HCT116 (cell line): ENCODE measurements at places on chromosomes 1 and 21.

DNA sequence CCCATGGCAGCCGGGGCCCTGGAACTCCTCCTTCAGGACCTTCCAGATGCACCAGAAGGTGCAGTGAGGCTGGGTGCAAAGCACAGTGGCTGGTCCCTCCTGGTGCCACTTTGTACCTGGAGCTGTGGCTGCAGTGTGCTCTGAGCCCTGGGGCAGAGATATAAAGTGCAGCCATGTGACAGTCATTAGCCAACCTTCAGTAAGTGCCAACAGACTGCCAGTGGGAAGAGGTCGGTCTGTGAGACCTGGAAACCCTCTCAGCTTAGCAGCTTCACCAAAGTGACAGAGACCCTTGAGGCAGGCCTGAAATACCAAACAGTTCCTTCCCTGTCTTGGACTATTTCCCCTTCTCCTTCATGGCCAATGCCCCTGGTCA is 26.7 kb upstream of the NGF start:
- no peak for DNase-seq

DNA sequence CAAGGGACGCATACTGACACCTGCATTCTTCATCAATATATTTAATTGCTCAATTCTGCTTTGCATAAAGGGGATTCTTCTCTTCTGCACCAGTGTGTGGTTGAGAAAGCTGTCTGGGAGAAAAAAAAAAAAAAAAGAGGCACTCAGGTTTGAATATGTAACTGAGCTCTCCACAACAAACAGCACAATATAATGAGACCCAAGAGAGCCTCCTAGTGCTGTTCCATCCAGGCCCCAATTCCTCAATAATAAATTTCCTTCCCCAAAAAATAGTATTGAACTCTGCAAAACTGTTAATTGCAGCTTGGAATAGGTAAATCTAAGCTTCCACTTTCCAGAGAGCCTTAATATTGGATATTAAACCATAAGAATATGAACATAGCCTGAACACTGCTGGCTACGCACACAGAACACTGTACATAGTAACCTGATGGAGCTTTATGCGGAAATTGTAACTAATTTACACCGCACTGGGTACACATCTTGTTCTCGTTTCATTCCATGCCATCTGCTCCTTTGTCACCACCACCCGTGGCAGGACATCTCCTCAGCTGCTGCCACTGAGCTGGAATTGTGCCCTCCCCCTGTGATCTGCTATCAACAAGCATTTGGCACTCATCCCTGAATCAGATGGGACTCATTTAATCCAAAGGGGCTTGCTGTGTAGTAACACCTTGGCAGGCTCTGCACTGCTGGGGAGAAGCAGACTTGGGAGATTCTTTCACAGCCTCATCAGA is 272.0 kb downstream of the HHIPL2 start:
- no peak for DNase-seq

- DNase-seq = no peak
Measured at GRCh38 chr1:201593200-201593921, 54.4 kb downstream of the NAV1 start.

- no peak for DNase-seq
Measured at GRCh38 chr1:223087291-223088255, 55.5 kb downstream of the TLR5 start.

- DNase-seq = no peak
Measured at GRCh38 chr21:15686506-15686905, 43.3 kb upstream of the USP25 start.

- no peak for DNase-seq
Measured at GRCh38 chr1:16046842-16047241, 3.3 kb downstream of the CLCNKB start.

DNA sequence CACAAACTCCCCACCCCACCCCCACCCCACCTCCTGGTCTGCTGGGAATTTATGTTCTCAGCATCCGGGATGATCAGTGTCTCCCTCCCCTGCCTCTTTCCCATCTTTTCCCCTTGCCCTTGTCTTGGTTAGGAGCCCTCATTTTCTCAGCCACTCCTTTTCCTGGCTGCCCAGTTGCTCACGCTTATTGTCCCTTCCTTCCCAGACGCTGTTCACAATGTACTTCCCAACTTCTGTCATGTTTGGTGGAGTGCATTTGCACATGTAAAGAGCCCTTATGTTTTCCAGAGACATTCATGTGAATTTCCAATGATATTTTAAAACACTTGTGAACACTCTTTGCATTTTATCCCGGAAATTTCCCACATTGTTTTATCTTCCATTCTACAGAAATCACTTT is 192.1 kb downstream of the RHOU start:
- DNase-seq = no peak

DNA sequence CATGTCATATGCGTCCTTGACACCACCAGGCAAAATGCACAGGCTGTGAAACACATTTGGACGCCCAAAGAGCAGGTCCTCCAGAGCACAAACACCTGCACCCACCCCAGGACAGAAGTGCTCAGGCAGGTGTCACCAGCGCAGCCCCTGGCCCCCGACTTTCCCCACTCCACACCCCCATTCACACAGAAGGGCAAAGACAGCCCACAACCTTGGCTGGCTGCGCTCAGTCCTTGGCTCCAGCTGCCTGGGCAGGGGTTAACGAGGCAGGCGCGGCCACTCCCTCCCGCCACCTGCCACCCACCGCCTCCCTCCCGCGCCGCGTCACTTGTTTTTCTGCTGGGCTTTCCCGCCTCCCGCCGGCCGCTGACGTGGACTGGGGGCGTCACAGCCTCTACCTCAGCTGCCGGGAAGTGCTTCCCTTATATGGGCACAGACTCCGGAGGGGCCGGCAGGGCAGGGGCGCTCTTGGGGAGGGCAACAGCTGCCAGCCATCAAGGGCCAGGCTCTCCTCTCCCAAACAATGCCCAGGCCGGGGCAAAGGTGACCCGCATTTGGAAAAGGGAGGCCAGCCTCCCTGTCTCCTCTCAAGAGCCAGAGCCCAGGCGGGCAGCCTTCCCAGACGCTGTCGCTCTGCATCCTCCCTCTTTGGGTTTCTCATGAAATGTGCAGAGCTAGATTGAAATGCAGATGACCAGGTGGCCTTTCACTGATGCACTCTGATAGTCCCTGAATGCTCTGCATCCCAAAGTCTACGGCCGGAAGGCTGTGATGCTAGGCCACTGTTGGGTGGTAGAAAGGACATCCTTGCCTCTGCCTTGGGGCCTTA is 14.8 kb upstream of the BTG2 start:
- DNase-seq = no peak

DNA sequence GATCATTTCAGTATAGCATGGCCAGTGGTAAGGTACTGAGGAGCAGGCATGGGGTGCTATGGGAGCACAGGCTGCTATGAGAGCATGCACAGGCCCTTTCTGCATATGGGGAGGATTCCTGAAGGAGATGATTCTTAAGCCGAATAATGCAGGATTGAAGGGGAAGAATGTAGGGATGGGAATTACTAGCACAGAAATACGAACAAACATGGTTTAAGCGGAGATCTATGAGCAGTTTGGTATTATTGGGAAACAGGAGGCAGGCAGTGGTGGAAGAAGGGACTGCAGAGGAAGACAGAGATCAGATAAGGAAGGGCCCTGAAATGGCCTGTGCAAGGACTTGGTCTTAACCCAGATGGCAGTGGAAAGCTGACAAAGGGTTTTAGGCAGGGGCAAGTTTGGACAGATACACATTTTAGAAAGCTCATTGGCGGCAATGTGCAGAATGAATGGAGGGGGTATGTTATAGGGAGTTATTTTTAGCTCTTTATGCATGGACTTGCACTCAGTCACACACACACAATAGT is 1.7 kb downstream of the OSCP1 start:
- no peak for DNase-seq

- DNase-seq = no peak
Measured at GRCh38 chr1:184838504-184838951, 83.9 kb upstream of the EDEM3 start.

GRCh38 chr1:223219846-223220610 is 77.0 kb upstream of the TLR5 start:
- DNase-seq = no peak

GRCh38 chr1:115274467-115274866 is 63.6 kb downstream of the NGF start:
- DNase-seq = no peak

- DNase-seq = no peak
Measured at GRCh38 chr1:227793079-227793947, 22.2 kb upstream of the PRSS38 start.

GRCh38 chr21:26715116-26715515 is 130.1 kb downstream of the ADAMTS1 start:
- DNase-seq = no peak

- DNase-seq = no peak
Measured at GRCh38 chr1:49906365-49906764, 117.4 kb downstream of the AGBL4 start.

DNA sequence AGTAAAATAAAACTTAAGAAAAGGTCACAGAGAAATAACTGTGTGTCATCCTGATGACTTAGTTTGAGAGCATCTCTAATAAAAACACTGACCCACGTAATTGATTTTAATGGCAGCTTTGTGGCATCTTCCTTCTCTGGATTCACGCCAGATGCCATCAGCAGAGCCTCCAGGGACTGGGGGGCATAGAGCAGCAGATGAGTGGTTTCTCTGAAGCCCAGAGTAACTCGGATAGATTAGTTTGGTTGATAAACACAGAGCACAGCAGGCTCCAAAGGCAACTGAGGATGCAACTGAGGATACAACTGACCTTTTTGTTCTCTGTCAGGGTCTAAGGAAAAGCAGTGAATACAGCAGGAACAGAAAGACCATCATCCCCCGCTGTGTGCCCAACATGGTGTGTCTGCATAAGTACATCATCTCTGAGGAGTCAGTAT is 180.8 kb downstream of the RPS6KC1 start:
- no peak for DNase-seq

DNA sequence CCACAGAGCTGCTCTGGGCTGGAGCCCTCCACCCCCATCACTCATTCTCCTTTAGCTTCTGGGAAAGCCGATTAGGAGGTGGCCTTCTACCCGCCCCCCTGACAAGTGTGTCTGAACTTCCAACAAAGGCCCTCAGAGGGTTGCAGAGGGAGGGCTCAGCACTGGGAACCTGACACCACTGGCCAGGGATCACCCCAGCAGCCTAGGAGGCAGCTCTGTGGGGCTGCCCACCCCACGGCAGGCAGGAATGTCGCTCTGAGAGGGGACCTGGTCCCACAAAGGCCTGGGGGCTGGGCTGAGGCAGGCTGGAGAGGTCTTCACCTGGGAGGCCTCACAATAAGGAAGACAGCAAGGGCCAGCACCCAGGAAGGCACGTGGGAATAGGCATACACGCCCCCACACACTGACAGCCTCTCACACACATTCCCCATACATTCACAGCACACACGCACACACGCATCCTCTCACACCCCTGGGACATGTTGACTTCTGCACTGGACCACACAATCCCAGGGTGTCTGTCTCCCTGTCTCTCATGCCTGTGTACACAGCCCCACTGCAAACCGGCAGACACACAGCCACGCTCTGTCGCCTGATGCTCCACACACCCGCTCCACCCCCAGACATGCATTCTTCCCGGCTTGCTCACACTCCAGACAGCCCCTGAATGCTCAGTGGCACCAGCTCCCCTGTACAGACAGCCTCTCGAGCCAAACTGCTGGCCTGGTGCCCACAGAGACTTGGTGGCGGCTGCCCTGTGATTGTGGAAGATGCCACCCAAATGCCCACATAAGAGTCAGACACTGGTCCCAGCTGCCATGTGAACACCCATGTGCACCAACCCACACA is 30.7 kb downstream of the DMBX1 start:
- DNase-seq = peak; percentile 23

GRCh38 chr1:91021686-91022517 is at the start of gene ZNF644:
TSS of gene ZNF644 (minus strand) at chr1:91022035. CDS start at chr1:90982353, 39,682 bp downstream.
- peak; percentile 83 for DNase-seq

GRCh38 chr1:224357626-224358124 is 996 bp downstream of the CNIH4 start:
- DNase-seq = no peak

- peak; percentile 45 for DNase-seq
Measured at GRCh38 chr1:174258148-174258550, 98.8 kb downstream of the RABGAP1L start.

- DNase-seq = no peak
Measured at GRCh38 chr1:23449958-23450357, 25.4 kb upstream of the TCEA3 start.

DNA sequence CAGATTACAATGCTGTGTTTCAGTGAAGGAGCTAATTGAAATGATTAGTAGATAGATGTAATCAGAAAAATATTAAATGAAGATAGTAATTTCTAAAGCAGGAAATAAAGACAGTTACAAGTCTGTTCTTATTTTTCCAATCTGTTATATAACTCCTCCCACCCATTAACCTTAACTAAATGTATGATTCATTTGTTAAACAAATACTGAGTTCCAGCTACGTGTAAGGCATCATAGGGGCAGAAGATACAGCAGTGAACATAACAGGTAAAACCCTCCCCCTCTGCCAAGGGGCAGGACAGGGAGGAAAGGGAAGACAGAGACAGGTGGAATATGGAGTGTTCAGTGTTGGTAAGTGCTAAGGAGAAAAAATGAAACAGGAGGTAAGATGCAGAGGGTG is at the start of gene FAM177B:
Gene FAM177B, plus strand, starts transcription at position 231 of the 400 bp plus-strand sequence. CDS start 9,344 bp downstream, outside the sequence.
- DNase-seq = no peak

GRCh38 chr1:58251430-58252073 is 295.0 kb downstream of the OMA1 start:
- peak; percentile 7 for DNase-seq

DNA sequence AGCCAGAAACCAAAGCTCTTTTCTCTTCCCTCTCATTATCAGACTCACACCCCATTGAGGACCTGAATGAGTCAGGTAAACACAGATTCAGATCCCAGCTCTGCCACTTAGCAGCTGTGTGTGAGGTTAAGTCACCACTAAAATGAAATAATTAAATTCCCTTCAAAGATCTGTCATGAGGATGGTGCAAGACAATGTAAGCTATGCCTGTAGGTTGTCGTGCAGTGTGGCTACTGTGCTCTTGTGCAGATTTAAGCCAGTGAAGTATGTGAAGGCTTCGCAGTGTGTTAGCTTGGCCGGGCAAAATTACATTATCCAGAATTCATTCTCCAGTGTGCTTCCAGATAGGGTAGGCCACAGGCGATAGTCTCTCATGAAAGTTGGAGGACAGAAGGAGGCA is 13.6 kb downstream of the UBL4B start:
- DNase-seq = no peak

DNA sequence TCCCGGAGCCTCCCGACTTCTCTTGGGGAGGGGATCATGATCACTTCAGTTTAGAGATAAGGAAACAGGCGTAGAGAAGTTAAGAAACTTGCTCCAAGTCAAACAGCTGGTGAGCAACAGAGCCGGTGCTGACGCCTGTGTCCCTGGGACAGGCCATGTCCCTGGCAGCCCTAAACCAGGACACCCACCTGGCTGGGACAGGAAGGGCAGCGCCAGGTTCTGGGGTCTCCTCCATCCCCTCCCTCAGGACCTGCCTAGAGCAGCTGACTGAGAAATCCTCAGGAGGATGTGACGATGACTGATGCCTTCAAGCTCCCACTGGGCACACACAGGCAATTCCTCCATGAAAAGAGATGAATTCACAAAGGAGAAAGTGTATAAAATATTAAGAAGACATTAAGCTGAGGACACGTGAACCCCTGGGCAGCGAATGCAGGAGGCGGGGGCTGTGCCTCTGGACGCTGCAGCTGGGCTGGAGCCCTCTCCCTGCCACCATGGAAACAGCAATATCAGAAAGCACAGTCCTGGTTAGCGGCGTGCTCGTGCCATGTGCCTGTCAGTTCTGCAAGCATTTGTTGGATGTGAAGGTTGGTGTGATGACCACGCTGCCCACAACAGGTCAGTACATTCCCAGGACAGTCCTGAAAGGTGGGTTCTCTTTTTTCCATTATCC is 40.1 kb upstream of the C1orf174 start:
- no peak for DNase-seq

- no peak for DNase-seq
Measured at GRCh38 chr1:229657993-229658755, 32.1 kb downstream of the URB2 start.

- no peak for DNase-seq
Measured at GRCh38 chr1:23424293-23425192, at the start of gene TCEA3. TSS of gene TCEA3 (minus strand) at chr1:23424748. CDS start at chr1:23424633, 115 bp downstream.
